H54 (cell line): ENCODE measurements at places on chromosomes 4 and X.

- no peak for DNase-seq
Measured at GRCh38 chrX:46366381-46367207, 178.6 kb downstream of the ZNF674 start.

DNA sequence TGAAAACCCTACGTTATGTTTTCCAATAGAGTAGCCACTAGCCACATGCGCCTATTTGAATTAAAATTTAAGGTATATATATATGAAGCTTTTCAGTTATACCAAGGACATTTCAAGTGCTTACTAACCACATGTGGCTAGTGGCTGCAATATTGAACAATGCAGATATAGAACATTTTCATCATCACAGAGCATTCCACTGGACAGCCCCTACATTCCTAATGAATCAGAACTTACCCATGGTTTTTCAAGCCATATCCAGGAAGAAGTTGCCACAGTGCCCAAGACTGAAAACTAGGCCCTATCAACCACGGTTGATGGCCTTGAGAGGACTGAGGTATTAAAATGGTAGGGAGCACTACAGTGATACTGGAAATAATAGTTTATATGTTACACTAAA, 29.7 kb downstream of the NEK1 start:
- no peak for DNase-seq

DNA sequence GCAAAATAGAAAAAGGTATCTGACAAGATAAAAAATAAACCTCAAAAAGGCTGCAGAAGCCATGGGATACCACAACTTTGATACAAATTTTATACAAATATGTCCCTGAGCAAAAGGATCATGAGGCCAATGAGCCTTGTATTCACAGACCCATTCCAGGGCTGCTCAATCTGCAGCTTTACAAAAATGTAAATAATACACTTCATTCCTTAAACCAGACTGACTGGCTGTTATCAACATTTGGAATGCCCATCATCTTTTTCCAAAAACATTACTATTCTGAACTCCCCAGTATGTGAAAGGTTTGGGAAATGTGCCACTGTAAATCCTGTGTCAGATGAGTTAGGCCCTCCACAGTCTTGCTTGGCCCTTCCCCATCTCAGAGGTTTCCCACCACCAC, 25.5 kb downstream of the SCARB2 start:
- no peak for DNase-seq

DNA sequence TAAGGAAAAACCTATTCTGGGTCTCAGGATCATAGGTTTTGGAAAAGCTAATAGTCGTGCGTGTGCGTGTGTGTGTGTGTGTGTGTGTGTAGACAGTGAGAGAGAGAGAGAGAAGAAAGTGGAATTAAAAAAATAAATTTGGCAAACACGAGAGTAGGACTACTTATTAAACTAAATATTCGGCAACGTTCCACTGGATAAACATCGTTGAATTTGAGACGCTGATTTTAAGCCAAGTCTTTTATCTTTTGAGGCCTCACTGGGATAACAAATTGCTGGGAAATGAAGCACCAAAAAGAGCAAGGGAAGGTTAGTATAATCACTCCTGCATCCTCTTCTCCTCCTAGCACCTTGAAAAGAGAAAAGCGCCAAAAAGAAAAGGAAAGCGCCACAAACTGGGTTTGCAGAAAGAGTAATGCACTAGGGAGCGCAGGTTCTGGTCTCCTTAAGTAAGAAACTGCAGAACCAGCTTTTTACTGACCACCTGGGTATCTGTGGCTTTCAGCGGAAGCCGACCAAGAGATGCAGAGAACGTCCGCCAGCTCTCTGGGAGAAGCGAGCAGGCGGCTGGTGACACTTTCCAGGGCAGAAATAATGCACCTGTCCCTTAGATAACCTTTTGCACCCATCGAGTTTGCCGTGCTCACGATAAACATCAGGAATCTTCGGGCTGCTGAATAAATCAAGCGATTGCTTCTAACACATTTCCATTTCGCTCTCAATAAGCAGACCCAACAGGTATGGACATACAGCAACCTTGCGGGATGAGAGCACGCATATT, 3.4 kb downstream of the ATOH1 start:
- no peak for DNase-seq

- DNase-seq, result no peak
Measured at GRCh38 chr4:103895876-103896465, 176.2 kb upstream of the TACR3 start.

DNA sequence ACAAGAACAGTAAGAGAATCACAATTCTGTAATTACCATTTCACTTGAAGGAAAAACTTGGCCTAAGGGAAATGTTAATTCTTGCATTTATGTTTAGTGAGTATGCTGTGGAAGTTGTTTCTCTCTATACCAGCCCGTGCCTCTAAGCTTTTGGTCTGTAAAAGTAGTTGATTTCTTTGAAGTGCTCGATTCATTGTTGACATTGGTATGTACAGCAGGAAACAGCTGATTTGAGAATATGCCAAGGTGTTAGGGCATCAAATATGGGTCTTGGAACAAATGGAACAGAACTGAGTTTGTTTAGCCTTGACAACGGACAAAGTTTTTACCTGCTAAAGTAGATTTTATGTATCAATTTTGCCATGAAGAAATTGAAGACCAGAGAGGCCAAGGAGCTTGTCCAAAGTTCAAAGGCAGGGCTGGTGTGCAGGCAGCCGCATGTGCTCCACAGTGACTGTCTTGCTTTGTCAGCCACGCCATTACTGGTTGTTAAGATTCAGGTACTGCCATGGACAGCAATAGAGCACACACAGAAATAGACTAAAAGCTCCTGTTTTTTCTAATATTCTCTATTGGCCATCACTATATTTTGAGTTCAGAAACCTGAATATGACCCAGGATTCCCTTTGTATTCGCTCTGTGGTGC, 75.5 kb upstream of the TLR3 start:
- no peak for DNase-seq

DNA sequence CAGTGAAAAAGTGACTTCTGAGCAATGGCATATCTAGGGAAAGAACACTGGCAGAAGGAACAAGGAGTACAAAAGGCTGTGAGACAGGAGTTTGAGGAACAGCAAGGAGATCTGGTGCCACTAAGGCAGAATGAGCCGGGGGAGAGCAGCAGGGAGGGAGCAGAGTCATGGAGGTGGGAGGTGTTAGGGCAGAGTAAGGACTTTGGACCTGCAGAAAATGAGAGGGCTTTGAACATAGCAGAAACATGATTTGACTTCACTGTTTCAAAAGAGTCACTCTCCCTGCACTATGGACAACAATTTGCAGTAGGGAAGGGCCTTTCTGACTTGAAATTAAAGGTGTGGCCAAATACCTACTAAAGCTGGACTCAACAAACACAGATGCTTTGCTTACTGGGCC, 356.2 kb downstream of the ADGRL3 start:
- DNase-seq, result no peak

GRCh38 chrX:50691820-50692219, 122.2 kb downstream of the SHROOM4 start:
- peak; percentile 0 for DNase-seq

DNA sequence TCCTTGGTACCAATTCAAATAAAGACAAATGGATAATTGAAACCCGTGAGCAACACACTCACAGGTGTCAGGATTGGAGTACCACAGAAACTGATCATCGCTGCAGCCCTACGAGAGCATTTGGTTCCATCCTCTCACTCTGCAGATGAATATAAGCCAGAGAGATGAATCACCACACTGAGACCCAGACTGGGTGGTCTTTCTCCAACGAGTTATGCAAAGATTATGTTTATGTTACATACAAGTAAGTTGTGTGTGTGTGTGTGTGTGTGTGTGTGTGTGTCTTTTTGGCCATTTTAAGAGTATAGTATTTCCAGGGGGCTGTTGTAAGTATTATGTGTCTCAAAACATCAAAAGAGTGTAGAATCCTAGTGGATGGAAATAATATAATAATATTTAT, 329.5 kb upstream of the ZFP42 start:
- DNase-seq, result no peak

DNA sequence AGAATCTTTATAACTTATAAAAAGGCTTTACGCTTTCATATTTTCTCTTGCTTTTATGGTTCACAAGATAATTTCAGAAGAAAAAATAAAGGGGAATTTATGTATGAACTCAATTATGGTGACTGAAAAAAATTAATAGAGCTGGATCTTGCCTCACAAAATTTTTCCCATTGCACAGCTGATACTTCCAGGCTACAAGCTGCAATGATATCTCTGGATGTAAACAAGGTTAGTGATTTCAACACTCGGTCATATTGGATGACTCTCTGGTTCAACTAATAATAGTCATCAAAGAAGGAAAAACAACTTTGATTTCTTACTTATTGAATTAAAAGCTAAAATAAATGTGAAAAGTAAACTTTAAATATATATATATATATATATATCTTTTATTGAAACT, 868.0 kb downstream of the FAT4 start:
- DNase-seq, result no peak

GRCh38 chr4:147367891-147368290, 113.0 kb upstream of the EDNRA start:
- no peak for DNase-seq

DNA sequence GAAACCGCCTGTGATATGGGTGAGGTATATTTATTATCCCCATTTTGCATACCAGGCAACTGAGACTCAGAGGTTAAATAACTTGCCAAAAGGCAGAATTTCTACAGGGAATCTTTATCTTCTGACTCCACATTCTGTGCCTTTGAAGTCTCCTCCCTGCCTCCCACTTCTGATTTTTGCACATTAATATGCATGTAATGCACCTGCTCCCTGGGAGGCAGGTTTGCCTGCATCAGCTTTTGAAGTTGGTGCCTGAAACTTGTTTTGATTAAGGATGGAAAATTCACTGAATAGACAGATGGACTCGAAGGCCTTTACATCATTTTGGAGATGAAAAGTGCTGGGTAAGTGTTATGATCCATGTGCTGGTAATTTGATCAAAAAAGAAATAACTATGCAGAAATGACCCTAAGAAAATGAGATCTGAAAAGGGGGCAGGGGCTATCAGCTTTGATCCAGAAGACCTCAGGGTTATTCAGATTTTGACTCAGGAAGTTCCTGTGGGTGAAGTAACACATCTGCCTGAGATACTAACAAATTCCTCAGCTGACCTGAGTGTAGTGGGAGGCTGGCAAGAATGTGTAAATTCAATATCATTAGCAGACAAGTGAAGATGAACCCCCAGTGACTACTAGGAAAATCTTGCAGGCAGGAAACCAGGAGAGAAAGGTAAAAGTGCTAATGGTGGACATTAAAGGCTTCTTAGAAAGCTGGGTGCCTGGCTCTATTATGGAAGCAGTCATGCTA, 167.5 kb upstream of the BOD1L1 start:
- no peak for DNase-seq
